ENCODE measurements at places on chromosomes 12 and 14.

DNA sequence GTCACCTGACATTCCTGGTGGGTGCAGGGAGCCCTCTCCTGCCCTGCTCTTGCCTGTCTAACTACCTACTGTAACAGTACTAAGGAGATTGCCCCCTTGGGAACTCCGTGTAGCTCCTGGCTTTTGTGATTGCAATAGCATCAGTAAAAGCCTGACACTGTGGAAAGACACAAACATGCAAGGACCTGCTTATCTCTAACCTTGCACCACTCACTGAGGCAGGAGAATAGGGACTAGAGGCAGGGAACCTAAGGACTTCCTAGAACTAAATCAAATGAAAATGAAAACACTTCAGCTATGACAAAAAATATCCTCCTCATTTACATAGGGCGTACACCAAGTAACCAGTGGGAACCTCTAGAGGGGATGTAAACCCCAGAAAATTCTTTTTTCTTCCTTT lies 28.5 kb downstream of the TUBA1A start:
- DNase-seq, result no peak

DNA sequence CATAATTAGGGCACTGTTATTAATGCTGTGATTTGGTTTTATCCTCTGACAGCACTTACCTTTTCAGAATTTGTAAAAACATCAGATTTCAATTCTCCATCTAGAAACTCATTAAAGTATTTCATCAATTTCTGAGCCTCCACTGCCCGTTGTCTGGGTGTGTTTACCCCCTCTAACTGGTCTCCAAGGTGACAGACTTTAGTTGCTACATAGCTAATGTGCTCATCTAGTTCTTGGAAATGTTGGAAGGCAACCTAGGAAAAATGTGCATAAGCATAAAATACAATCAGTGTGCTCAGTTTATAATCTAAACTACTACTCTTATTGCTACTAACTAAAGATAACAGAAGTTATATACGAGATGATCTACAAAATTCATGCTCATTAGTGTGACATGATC lies 24.6 kb downstream of the EXOC5 start:
- DNase-seq, result no peak

DNA sequence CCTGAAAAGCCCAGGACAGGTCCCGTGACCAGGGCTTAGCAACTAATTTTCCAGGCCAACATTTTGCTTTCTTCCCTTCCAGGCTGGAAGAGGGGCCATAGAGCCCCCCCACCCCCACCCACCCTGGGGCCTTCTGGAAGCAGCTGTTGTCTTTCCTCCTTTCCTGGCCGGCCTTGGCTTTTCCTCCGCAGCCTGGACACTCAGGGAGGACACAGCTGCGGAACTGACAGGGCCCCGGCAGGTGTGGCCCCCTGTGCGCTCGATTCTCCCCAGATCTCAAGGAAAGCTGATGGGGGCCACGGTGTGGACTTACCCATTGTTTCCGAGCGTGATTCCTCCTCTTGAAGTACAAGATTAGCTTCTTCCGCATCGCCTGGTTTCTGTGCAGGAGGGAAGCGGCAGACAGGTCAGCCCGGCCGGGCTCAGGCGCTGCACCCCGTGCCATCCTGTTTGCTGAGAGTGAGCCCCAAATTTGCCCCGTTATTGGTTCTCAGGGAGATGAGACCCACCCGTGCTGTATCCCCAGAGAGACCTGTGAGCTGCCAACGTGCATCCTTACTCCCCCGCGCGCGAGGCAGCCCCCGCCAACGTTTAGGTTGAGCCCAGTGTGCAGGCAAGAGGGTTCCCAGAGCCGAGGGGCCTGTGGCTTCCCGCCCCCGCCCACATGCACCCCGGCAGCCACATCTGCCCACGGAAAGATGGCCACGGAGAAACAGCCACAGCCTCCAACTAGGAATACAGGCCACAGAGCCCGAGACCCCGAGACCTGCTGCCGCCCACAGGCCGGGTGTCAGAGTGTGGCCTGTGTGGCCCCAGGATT lies 129.6 kb downstream of the NCOR2 start:
- no peak for DNase-seq

- no peak for DNase-seq
Measured at GRCh38 chr12:69115099-69115498, 124.3 kb upstream of the CPSF6 start.

DNA sequence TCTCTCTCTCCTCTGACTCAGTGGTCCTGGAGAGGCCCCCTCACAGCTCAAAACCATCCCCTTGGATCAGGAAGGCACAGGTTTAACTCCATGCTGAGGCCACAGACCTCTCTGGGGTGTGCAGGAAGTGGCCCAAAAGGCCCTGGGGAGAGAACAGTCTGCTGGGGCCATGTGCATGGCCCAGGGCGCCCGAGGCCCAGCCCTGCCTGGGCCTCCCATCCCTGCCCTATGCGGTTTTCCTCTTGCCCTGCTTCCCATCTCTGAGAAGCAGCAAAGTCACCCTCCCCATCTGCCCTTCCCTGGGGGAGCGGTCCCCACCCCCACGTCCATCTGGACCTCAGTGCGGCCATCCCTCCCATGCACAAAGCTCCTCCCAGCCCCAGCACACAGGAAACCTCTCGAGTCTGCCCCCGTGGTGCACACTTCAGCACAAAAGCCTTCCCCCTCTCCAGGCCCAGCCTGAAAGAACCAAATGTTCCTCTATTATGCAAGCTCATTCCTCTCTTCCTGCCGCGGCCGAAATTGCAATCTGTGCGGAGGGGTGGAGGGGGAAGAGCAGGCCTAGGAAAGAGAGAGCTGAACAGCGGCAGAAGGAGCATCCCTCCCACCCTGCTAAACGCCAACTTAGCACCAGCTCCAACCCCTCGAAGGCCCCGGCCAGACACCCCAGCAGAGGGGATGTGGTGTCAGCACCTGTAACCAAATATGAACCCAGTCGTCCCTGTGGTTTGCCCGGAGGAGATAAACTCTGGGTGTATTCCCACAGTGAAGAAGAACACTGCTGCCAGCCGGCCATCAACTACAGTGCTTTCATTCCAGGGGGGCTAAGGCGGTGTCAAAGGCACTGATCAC lies 108.5 kb downstream of the SCARB1 start:
- peak; percentile 79 for DNase-seq

DNA sequence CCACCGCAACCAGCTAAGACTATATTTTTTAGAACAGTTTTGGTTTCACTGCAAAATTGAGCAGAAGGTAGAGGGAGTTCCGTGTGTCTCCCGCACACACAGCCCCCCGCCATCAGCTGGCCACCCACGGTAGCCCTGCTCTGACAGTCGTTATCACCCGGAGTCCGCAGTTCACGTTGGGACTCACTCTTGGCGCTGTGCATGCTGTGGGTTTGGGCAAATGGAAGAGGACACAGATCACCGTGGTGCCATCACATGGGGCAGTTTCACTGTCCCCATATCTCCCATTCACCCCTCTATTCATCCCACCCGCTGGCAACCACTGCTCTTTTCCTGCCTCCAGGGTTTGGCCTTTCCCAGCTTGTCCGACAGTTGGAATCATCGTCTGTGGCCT lies 31.8 kb upstream of the ULK1 start:
- DNase-seq, result no peak

GRCh38 chr14:72704502-72704901 lies 189.4 kb downstream of the DPF3 start:
- no peak for DNase-seq

DNA sequence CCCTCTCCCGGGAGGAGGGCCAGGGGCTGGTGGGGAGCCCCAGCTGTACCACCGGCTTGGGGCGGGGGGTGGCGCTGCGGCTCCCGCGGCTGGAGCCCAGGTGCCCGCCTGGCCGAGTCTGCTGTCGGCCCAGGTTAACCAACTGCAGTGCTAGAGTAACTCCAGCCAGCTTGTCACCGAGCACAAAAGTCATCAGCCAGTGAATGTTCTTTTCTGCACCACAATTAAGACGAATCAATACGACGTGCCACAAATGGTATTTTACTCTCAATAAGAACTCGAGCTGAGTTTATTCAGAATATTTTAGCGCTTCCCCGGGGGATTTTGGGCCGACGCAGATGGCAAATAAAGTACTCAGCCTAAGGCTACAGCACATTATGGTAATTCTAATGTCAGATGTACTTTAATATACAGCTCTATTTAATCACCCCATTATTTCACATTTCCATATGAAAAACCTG lies 83.2 kb downstream of the BCL11B start:
- no peak for DNase-seq

DNA sequence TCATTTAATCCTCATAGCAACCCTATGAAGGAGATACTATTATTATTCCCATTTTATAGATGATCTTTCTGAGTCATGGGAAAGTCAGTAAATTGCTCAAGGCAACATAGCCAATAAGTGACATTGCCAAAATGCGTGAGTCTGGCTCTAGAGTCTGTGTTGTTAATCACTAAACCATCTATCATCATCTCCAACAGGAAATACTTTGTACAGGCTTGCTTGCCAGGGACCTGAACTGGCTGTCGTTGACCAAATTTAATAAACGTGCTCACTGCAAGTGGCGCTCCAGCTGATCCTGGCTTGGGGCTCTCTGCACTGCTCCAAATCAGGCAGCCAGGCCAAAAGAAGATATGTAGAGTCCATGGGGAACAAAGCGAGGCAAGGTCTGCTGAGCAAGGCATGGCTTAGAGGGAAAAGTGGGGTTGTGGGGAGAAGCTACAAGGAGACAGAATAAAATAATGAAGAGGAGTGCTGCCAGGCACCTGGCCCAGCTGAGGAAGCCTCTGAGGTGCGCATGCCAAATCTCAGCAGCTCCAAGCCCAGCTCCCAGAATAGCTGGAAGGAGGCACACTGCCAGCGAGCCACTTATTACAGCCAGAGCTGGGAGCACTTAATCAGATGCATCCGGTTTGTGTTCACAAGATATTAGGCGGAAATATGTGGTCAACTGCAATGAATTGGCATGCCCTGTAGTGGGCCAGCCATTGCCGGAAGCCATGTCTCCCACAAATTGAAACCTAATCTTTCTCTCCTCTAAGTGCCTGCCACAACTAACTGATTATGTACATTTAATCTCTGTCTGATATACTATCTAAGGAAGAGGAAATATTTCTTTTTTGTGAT lies 43.3 kb upstream of the PTPRO start:
- no peak for DNase-seq

- DNase-seq, result no peak
Measured at GRCh38 chr14:91580876-91581577, 70.9 kb upstream of the PPP4R3A start.

DNA sequence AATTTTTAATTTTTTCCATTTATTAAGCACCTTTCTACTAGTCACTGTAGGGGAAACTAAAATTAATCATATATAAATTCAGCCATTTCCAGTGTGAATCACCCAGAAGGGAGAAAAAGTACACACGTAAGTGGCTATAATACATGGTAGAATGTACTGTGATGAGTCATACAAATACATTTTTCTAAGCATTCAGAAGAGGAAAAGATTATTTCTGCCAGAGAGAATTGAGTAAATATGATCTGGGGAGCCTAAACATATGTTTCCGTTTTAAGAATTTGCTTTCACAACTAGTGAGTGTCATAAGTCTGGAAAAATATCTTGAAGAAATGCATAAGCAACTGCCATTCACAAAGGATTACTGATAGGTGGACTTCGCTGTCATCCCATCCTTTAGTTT lies 102.8 kb downstream of the TGFB3 start:
- no peak for DNase-seq

- DNase-seq, result no peak
Measured at GRCh38 chr12:101051901-101052550, 158.0 kb downstream of the SLC5A8 start.

GRCh38 chr12:6768990-6769389 lies 2.8 kb downstream of the PTMS start:
- DNase-seq, result peak; percentile 17

- no peak for DNase-seq
Measured at GRCh38 chr14:30295980-30296379, 263.0 kb upstream of the G2E3 start.

GRCh38 chr12:50985322-50985721 lies 33.0 kb downstream of the HIGD1C start:
- DNase-seq, result no peak

- DNase-seq, result no peak
Measured at GRCh38 chr12:107238296-107238695, 144.9 kb upstream of the CRY1 start.

DNA sequence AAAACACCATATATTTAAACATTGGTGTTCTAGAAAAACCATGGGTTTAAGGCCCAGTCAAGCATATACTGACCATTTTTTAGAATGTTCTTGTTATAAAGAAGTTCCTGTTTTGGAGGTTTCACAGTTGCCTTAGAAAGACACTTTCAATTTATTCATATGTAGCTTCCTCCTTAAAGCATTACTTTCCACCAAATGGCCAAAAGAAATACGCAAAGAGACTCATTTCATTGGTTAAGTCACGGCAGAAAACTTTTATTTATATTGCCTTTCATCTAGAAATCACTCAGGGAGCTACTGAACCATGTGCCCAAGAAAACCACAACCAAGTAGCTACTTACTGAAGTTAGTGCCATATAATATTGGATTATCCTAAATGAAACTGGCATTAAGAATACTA lies 40.0 kb downstream of the MYBPC1 start:
- DNase-seq, result no peak

DNA sequence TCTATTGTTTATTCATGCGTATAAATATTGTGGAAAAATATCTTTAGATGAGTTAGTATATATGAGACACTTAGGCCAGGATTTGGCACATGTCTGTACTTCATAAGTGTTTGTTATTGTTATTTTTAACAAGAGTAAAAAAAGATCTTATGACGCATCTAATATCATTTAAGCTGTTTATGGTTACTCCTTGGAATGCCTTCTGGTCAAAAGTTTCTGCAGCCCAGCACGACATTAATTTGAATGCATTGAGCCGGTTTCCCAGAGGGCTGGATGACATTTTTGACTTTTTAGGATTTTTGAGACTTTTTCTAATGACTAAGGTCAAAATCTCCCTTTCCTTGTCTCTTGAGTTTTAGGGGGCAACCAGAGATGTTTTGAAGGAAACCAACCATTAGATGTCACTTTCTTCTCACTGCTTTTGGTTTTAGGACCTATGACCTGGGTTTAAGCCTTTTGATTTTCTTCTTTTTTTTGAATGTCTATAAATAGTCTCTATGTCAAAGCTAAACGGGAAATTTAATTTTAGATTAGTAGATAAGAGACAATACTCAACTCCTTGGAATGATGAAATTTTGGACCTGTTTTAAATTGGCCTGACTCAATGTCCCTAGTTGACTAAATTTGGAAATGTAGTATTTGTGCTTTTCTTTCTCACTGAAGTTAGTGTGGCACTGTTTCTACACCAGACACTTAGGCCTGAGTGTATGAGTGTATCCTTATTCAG lies 215.5 kb downstream of the AEBP2 start:
- no peak for DNase-seq

All from cerebellar nuclear complex (tissue), 1 donor.